Stimulated activated CD8-positive, alpha-beta memory T cell treated with anti-CD3 and anti-CD28 coated beads, Interleukin-15, amount 100 ng/mL, for 48 hours (primary cell): ENCODE measurements at places on chromosomes 1 and 21.

DNA sequence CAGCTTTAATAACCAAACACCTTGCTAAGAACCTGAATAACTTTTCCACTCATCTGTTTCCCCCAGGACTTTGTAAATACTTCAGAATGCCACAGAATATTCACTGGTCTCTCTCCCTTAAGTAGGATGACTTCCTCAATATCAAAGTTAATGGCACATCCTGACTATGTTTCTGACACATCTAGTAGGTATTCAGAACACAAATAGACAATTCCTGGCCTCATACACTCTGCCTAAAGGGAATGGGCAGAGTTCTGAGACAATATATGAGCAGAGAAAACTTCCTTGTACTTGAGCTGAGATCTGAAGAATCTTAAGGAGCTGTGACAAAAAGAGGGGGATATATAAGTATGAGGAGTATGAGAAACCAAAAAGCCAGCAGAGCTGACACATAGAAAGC lies 34.8 kb downstream of the ANKRD13C start:
- no peak for DNase-seq

DNA sequence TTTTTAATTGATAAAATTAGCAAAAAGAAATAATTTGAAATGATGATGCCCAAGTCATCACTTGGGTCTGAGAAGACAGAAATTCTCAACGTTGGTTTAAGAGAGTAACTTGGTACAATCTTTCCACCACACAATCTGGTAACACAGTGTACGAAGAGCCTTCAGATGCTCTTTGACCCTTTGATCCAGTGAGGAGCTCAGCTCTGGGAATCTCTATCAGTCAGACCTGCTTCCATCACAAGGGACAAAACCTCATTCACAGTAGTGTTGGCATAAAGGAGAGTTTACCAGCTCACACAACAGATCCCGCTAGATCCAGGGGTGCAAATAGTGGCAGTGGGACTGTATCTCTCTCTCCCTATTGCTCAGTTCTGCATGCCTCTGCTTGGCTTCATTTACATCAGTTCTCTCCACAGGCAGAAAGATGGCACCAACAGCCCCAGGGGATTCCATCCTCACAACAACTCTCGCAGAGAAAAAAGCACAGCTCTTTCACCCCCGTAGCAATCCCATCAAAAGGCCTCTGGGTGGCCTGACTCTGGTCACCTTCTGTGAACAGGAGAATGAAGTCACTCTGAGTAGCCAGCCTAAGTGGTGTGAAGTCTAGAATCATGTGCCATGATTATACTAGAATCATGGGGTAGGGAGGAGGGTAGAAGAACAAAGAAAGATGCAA lies 119.7 kb downstream of the ZNF281 start:
- no peak for DNase-seq

GRCh38 chr21:29360799-29361765 lies 62.4 kb downstream of the BACH1 start:
- DNase-seq: no peak

- no peak for DNase-seq
These were observed 25.7 kb upstream of the GNG4 start for GRCh38 chr1:235675152-235675890.

- DNase-seq: no peak
These were observed 27.2 kb downstream of the CD34 start for GRCh38 chr1:207883660-207884250.

GRCh38 chr1:170536924-170537551 lies 5.1 kb downstream of the GORAB start:
- DNase-seq: no peak

DNA sequence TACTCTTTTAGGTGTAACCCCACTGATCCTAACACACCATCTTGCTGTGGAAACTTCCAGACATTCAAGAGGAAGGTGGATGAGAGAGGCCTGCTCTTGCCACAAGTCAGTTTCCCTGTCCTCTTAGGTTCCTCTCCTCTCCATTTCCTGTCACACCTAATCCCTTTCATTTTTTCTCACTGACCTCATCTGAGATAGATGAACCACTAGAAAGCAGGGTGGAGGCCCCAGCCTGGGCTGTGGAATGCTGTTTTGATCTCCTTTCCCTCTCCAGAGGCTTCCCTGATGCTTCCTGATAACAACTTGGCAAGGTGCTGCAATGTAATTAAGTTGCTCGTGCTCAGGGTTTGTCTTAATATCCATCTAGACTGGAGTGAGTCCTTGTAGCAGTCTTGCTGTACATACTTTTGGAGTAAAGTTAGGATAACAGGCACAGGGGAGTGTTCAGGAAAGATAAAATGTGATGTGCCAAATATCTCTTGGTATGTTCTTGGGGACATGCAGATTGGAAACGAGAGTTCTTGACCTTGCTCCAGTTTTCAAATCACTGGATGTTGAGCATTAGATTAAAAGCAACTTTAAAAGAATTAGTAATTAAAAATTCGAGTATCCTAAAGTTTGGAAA lies 11.2 kb downstream of the LRRC42 start:
- no peak for DNase-seq

GRCh38 chr1:181251001-181251712 lies 162.7 kb downstream of the IER5 start:
- DNase-seq: no peak

GRCh38 chr1:184407816-184408510 lies 21.1 kb downstream of the C1orf21 start:
- DNase-seq: no peak

- DNase-seq: no peak
These were observed 384.3 kb downstream of the NTNG1 start for GRCh38 chr1:107525145-107525544.

- no peak for DNase-seq
These were observed 55.4 kb upstream of the IFFO2 start for GRCh38 chr1:19011845-19012231.

DNA sequence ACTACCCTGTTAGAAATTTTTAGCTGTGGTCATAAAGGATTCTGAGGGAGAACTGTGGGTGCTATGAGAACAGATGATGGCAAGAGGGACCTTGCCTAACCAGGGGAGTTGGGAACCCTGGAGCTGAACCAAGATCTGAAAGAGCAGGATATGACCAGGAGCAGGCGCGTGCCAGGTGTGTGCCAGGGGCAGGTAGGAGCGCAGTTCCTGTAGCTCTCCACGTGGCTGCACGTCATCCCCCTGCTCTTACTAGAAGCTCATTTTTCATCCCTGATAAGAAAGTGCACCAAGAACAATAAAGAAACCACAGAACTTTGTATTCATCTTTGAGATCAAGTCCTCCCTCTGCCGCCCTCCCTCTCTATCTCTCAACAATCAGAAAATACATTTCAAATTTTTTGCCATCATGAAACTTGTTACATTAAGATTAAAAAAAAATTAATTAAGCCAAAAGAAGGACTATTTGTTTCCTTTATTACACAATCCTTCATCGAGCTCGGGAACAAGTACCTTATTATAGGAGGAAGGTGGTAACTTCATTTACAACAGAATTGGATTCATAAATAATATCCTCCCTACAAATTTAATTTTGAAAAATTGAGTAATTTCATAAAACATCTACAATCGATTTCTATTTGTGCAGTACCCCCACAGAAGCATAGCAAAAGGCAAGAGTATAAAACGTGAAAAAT lies 78.5 kb downstream of the SLC35F3 start:
- DNase-seq: no peak

GRCh38 chr1:89274411-89274857 lies 1.8 kb upstream of the GBP5 start:
- DNase-seq: no peak

- no peak for DNase-seq
These were observed 8.1 kb upstream of the PSRC1 start for GRCh38 chr1:109290998-109291397.

DNA sequence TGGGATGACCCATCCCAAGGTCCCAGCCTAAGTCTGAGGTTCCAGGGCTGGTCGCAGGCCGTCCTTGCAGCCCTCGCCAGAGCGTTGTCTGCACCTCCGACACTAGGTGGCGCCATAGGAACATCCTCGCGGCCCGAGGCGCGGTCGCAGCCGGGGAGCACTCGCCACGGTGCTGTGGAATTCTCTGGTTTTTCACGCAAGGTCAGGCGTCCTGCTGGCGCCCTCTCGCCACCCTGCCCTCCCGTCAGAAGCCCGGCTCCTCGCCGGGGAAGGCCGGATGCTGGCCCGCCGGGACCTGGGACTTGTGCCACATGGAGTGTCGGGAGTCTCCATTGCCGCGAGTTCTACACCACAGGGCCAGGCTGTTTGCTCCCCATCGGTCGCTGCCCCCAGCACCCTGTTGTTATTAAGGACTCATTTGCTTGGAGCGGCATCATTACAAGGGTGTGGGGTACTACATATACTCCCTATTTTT lies 196.8 kb upstream of the LMO4 start:
- DNase-seq: peak; percentile 50

GRCh38 chr1:209404577-209404976 lies 178.9 kb upstream of the CAMK1G start:
- no peak for DNase-seq

GRCh38 chr1:53340660-53341520 lies 13.0 kb upstream of the LRP8 start:
- DNase-seq: peak; percentile 11

GRCh38 chr1:92960395-92961130 lies 699 bp downstream of the DIPK1A start:
- no peak for DNase-seq

DNA sequence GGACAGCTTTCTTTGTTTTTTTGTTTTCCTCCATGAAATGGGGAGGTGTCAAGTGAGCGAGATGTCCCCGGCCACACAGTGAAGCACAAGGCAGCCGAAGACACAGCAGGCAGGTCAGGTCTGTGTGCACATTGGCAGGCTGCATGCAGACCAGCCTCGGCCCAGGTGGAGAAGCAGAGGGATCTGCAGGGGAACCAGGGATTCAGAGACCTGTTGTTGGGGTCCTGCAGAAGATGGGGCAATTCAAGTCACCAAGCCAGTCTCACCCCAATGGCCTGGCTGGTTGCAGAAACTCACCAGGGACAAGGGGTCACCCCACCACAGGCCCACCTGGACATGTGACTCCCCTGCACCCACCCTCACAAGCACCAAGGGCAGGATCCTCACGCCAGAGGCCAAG lies 4.0 kb upstream of the ABCG1 start:
- no peak for DNase-seq

GRCh38 chr1:2255420-2256369 lies 27.6 kb downstream of the SKI start:
- peak; percentile 47 for DNase-seq
